ENCODE measurements at places on chromosomes 2 and 18. TPM values are rescaled to one million over a fixed set of nuclear protein-coding genes. Genes with fewer than 3 reads are reported as not detected.

The RESP18 gene
- total RNA-seq = not detected

The AQP12A gene
- not detected for total RNA-seq

The MC5R gene
- total RNA-seq = not detected

The AKAIN1 gene
- not detected for total RNA-seq

The TXNL4A gene
- 148 TPM for total RNA-seq

The EMILIN1 gene
- 0.52 TPM for total RNA-seq

The POTEC gene
- not detected for total RNA-seq

The ALK gene
- 0.05 TPM for total RNA-seq

Measured in activated naive CD4-positive, alpha-beta T cell treated with anti-CD3 and anti-CD28 coated beads, Interleukin-2, amount 50 U/mL, for 72 hours (primary cell).